SK-N-SH (cell line): ENCODE measurements at places on chromosomes 2 and 18.

GRCh38 chr2:79428745-79429144 lies 84.1 kb upstream of the CTNNA2 start:
- DNase-seq = no peak

DNA sequence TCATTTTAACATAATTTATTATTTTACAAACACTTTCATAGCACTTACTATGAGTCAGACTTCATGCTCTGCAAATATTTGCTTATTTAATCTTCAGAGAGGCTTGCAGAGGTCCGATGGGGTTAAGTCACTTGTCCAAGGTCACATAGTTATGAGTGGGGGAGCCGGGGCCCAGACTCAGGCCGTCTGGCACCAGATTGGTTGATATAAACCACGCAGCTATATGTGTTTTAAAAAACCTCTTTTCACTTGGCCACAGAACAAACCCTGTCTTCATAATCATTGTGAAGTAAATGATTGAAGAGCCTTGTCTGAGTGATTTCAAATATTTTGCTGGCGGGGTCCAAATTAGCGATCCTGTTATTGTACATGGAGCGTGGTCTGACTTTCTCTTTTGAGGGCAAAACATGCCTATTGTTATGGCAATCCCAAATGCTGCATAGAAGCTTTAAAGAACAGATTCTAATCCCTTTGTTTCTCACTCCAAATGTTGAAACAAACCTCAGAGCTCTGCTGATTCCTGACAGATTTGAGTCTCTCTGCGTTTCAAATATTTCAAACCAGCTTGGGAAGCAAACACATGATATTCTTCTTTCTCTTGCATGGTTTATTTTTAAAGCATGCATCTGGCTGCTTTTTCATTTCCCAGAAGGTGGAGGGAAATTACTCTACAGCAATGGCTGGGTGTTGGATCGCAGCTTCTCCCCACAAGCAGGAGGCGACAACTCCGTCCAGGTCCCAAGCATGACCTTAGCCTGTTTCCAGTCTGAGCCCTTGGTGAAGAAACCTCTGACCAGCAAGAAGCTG lies 142.4 kb downstream of the DDX1 start:
- DNase-seq = no peak

DNA sequence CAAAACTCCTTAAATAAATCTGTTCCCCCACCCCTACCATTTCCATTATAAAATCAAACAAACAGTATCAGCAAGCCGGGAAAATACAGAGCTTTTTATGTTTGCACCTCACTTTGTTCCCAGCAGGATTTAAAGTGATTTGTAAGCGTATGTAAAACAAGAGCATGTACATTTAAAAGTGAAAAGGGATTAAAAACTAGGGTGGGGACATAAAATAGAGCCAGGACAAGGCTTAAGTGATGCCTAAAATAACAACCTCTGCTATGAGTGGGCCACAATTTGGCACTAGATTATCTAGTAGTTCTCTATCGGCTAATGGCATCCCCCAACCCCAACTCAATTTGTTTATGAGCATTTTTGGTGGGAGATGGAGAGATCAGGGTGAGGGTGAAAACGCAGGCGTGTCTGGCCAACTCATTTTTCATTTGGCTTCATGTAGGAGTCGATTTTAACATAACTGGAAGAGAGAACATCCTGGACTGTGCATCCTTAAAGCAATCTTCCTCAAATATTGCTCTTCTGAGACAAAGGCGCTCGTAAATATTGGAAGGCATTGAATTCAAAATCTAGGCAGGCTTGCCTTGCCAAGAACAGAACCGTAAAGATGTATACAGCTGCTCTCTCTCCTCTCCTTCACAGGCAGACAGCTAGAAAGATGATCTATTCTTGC lies 34.5 kb upstream of the TSPYL6 start:
- no peak for DNase-seq

DNA sequence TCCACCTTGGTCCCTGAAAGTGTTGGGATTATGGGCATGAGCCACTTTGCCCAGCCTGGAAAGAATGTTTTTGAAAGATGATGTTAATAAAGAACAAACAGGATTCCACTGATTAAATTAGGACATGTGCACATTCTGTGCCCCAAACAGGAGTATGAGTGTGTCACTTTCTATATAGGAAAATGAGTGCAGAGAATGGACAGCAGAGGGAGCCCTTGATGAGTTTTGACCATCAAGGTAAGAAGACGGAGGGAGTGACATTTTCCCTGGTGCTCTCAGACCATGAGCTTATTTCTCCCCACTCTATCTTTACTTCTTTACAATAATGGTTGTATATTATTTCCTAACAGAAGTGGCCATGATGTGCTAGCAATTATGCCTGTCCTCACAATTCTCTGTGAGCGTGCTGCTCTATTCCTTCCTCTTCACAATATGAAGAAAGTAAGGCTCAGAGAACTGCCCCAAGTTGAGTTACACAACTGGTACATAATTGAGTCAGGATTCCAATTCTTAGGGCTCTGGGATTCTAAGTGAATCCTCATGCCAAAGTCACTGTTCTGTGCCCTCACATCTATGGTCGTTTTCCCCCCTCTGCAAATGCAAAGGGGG lies 20.6 kb downstream of the RPL37A start:
- DNase-seq = peak; percentile 64

GRCh38 chr2:54598347-54599325 lies 124.8 kb upstream of the EML6 start:
- no peak for DNase-seq

DNA sequence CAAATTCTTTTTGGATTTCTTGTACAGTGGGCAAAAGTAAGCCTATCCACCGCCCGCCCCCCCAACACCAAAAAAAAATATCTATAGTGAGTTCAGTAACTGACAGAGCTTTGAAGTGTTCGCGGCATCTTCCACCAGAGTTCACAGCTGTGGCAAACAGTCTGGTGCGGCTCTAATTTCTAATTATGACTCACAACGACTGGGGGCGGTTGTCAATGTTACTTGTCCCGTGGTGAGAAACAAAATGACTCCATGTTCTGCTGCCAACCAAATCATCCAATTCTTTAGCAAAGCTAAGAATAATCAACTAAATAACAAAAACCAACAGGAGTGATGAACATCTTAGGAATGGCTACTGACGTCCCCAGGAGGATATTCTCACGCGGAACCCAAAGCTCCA lies 392.5 kb upstream of the SALL3 start:
- DNase-seq = no peak

DNA sequence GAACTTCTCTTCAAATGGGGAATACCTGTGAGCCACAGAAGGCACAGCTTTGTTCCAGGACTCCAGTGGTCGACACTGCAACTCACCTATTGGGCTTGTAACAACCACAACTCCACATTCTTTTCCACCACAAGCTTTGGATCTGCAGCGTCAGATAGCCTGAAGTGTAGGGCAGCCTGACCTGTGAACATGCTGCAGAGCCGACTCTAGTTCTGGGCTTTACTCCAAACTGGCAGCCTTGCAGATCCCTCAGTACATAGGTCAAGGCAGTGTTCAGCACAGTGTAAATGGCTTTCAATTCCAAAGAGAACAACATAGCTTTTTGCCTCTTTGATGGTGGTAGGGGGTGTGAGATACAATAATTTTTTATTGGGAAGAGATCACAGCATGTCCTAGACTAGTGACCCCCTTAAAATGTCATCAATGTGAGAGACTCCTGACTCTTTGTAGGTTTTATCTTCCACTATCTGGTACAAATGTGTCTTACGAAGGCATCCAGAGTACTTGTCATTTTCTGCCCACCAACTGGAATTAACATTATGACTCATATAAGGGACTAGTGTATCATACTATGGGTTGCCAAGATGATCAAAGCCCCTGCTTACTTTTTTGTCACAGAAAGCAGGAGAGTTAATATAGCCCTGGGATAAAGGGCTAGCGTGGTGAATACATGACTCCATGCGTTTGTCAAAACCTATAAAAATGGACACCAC lies 149.8 kb downstream of the COPS8 start:
- DNase-seq = no peak

- no peak for DNase-seq
Observed at GRCh38 chr2:19474128-19474527, 115.7 kb upstream of the OSR1 start.

GRCh38 chr2:17122887-17123501 lies 395.2 kb downstream of the RAD51AP2 start:
- DNase-seq = no peak

GRCh38 chr18:24321071-24321470 lies 76.6 kb downstream of the OSBPL1A start:
- DNase-seq = no peak

DNA sequence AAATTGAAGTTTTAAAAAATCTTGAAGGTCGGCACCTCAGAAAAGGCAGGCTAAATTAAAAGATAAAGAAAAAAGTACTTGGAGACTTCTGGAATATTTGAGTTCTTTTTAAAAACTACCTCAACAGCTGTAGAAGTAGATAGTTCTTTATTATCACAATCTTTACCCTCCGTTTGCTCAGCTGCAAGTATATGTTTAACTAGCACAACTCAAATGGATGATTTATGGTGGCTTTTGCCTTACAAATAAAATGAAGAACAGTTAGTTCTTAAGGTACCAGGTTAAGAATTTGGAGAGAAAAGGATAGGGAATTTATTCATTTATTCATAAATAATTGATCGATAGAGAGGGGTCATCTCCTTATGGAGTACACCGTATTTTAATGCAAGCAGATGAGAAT lies 237.6 kb upstream of the FOSL2 start:
- DNase-seq = no peak

GRCh38 chr2:7780321-7780720 lies 863.1 kb downstream of the RNF144A start:
- no peak for DNase-seq

DNA sequence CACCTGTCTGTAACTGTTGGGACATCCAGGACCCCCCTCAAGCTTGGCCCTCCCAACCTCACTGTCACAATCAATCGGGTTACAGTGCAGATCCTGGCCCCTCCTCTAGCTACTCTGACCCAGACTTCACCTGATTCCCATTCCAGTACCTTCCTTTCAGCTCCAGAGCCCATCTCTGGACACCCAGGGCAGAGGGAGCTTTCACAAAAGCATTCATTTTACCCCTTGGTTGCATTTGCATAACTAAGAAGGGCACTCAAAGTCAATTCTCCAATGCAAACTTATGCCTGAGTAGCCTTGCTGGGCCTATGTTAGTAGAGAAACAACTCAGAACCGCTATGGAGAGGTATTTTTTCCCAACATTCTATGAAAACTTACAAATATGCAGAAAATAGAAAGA lies 7.4 kb downstream of the ZAP70 start:
- no peak for DNase-seq

GRCh38 chr2:25331686-25332365 lies 9.9 kb downstream of the DNMT3A start:
- DNase-seq = no peak

- no peak for DNase-seq
Observed at GRCh38 chr18:2655954-2656236, 369 bp downstream of the SMCHD1 start.

DNA sequence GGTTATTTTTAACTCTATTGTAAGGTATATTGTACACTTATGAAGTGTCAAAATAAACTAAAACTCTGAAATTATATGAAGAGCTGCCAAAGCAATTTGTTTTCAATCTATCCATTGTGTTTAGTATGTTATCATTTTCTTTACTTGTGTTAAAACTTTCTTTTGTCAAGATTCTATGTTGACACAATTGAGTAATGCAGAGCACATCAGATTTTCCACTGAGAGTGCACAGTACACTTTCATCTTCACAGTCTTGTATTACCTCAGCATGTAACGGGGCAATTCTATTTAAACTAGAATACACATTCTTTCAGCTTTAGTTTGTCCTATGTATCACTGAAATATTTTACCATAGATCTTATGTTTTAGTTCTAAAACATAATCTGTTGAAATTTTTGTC lies 304.4 kb upstream of the ZC3H15 start:
- DNase-seq = no peak

GRCh38 chr2:101277111-101277510 lies 24.4 kb downstream of the CNOT11 start:
- no peak for DNase-seq
